ENCODE measurements at places on chromosomes 11 and 22. TPM values are rescaled to one million over a fixed set of nuclear protein-coding genes. Genes with fewer than 3 reads are reported as not detected.

The PHLDA2 gene
- 4.9 TPM for total RNA-seq

The CASP5 gene
- not detected for total RNA-seq

The MUC5AC gene
- total RNA-seq = not detected

The AP1B1 gene
- total RNA-seq = 66.5 TPM

The PAMR1 gene
- total RNA-seq = 1.8 TPM

GRCh38 chr22:41966607-41967240, 2.5 kb upstream of the SEPTIN3 start:
- peak; percentile 74 for DNase-seq

DNA sequence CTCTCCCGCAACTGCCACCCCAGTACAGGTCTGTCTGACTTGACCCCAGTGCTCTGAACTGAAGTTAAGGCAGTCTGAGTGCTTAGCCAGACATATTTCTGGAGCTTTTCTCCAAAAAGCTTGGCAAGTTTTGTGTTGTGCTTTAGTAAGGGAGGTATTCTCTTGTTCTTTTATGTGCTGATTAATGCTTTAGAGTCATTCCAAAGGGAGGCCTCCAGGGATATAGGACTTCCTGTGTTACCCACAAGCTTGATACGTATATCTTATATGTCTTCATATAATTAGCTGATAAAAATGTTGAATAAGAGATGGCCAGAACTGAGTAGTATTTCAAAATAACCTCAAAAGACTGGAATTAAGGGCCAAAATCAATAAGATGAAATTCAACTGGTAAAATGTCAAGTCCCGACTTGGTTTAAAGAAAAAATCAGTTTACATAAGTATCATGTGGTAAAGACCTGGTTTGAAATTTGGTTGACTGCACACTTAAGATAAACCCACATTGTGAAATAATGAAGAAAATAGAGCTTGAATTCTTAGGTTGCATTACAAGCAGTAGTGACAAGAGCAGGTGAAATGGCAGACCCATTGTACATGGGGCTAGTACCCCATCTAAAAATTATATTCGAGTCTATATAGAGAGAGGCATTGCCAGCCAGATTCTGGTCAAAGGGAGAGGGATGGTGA, 226.9 kb downstream of the SNX19 start:
- DNase-seq = no peak

DNA sequence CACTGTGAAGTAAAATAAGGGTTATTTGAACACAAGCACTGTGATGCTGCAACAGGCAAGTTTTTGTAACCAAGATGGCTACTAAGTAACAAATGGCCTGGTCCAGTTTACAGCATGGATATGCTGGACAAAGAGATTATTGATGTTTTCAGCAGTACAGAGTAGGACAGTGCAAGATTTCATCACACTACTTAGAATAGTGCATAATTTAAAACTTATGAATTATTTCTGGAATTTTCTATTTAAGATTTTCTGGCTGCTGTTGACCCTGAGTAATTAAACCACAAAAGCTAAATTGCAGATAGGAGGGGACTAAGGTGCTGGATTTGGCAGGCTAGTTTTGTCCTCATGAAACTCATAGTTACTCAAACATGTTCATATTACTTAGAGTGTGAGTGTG, 33.1 kb downstream of the CEP295 start:
- no peak for DNase-seq

- no peak for DNase-seq
Measured at GRCh38 chr11:30561691-30562415, 24.3 kb downstream of the MPPED2 start.

GRCh38 chr22:37089434-37089833, 20.1 kb downstream of the TMPRSS6 start:
- DNase-seq = peak; percentile 19

- DNase-seq = peak; percentile 82
Measured at GRCh38 chr22:43812149-43812842, at the start of gene EFCAB6. Gene EFCAB6 (minus strand): TSS chr22:43812305. CDS start chr22:43782318, 29,987 bp downstream.

- no peak for DNase-seq
Measured at GRCh38 chr22:43389227-43389836, 22.5 kb upstream of the MPPED1 start.

DNA sequence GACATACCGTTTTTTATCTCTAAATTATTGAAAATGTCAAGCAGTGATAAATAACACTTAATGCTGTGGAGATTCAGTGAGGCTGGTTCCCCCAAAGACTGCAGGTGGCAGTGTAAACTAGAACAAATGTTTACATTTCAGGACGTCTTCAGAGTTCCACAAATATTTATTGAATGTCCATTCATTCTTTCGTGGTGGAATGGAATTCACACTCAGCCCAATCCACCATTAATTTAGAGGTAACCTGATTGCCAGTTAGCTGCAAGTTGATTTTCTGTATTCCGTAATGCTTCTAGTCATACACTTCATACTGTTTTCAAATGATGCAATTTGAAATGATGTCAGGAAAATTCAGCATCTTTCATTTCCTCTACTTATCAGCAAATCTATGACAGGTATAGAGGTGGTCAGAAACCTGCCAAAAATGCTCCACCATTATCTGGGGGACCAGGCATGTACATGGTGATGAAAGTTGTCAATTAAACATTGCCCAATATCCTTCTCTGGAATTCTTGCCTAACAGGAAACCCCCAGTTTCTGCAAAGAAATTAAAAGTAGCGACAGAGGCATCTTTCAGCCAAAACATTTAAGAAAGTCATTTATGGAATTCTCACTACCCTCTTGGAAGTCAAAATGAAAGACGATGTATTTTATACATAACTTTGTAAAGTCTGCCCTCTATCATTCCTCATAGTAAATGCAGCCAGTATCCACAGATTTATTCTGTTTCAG, 94.3 kb upstream of the BMAL1 start:
- DNase-seq = peak; percentile 69
